ENCODE measurements at places on chromosomes 1 and 21.

DNA sequence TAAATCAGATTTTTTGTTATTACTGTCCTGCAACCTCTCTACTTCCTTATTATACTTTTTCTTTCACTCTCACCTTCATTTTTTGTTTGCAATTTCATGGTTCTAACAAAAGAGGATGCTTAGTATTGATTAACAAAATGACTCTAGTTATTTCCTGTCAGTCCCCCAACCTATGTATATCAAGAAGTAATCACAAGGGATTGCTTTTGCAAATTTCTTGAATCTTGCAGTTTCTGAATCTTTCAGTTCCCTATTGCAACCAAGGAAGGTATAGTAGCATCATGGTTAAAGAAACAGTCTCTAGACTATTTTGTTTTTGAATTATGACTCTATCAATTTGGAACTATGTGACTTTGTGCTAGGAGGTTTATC is 446.9 kb downstream of the NEGR1 start:
- no peak for DNase-seq

DNA sequence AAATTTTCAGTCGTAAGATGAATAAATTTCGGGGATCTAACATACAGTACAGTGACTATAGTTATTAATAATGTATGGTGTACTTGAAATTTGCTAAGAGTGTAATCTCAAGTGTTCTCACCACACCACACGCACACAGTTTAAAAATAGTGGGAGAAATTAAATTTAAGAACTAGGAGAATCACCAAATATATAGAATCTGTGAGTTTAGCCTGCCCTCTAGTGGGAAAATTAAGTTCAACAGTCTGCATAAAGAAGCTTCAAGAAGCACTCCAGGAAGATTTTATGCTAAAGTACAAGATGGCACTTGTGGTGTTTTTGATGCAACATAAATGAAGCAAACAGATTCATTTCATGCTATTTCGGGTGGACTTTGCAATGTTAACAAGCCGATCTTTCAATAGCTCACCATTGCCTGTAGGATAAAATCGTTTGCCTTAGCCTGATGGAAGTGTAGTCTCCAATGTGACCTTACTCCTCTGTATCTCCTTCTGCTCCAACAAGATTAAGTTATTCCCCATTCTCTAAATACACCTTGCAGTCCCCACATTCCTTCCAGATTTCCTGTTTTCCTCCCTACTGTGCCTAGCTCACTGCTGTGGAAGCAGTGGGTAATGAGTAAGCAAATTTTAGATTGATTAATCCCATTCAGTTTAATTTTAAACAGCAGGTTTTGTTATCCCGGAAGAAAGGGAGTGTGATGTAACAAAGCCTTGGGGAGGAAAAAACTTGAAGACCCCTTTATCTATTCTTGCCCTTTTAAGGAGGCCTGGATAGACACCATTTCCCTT is 8.7 kb upstream of the PIK3C2B start:
- DNase-seq = no peak

GRCh38 chr1:69991644-69992043 is 213.7 kb downstream of the LRRC40 start:
- DNase-seq = no peak

DNA sequence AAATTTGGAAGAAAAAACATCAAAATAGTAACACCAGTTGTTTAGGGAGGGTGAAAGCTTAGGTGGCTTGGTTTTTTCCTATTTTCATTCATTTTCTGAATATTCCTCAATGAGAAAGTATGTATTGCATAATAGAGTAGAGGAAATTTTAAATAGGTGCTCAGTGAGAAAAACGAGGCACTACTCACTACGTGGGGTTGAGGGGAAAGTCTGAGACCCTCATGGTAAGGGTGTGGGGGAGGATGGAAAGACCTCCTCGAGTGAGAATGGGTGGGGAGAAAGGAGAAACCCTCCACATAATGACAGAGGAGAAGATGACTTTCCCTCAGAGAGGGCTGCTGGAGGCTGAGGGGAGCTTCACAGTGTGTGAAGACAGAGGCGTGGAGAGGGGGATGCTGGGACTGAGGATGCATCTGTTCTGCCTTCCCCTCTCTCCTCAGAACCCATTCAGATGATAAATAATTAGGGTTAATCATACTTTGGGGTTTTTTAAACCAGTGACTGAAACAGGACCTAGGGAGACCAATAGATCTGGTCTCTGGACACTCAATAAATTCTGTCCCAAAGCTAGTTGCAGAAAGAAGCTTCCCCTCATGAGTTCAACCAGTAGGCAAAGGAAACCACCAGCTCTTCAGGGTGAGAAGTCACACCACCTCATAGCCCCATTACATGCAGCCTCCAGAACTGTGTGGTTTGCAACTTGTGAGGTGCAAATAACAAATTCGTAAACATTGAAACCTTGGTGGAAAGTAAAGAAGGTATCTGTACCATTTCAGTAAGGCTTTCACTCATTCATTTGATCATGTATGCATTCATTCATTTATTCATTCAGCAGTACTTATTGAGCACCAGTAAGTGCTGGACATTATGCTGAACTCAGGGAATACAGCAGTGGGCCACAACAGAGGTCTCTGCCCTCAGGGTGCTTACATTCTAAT is 17.1 kb downstream of the SLAMF7 start:
- DNase-seq = no peak

GRCh38 chr1:93584261-93585003 is 97.2 kb downstream of the BCAR3 start:
- DNase-seq = no peak

GRCh38 chr1:204001166-204001901 is 71.6 kb upstream of the SOX13 start:
- no peak for DNase-seq

- no peak for DNase-seq
Observed at GRCh38 chr1:205827623-205828022, 14.6 kb upstream of the SLC41A1 start.

DNA sequence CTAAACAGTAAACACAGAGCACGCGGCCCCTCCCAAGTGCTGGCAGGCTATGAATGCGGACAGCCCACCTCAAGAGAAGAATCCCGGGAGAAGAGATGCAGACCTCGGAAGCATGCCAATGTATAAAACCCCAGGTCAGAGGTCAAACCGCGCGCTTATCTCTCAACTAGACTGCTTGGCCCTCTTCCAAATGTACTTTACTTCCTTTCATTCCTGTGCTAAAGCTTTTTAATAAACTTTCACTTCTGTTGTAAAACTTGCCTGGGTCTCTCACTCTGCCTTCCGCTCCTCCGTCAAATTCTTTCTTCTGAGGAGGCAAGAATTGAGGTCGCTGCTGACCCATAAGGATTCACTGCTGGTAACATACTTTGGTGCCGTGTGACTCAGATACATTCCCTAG is 216.0 kb downstream of the S1PR1 start:
- no peak for DNase-seq

DNA sequence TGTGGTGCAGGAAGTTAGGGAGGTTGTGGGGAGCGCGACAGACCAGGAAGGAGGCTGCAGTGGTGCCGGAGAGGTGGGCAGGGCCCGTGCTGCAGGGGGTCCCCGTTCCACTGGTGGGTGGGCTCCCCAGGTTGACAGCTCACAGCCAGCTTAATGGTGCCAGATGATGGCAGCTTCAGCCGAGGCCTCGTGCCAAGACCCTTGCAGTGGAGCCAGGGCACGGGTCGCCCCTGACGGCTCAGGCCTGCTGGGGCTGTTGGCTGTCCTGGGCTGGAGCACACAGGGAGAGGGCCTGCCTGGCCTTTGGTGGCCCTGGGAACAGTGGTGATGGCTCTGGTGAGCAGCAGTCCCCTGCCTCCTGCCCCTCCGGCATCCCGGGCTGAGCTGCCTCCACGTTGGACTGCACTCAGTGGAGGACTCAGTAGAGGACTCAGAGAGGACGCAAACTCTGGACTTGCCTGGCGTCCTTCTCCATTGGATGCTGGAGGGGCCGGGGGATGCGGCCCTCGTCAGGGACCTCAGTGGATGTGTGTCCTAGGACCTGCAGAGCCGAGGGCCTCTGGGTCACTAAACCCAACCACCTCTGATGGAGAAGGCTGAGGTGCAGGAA is 46.8 kb upstream of the CCDC27 start:
- DNase-seq = no peak

All from GM20000 (cell line).